ENCODE measurements at places on chromosomes 11 and 22. TPM values are rescaled to one million over a fixed set of nuclear protein-coding genes. Genes with fewer than 3 reads are reported as not detected.

DNA sequence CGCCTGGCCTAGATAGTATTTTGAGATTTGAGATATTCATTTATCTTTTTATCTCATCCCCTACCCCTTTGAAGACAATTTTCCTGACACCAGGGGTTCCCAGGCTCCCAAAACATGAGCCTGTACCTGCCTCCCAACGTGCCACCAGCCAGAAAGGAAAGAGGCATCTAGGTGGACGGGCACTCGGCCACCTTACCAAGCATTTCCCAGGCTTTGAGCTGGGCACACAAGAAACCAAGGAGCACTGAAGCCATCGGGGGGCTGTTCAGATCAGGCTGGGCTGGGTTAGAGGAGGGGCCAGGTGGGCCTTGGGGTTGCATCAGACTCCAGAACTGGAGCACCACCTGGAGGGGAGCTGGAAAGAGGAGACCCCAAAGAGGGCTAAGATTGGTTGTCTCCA is 28.5 kb upstream of the BAIAP2L2 start:
- H3K27me3 ChIP-seq, result no peaks in the 10 kb centered on the region
- no peaks in the 10 kb centered on the region for H3K36me3 ChIP-seq
- H3K4me1 ChIP-seq, result no peaks in the 10 kb centered on the region
- no peak for DNase-seq
- H3K27ac ChIP-seq, result no peak overlapping the region

GRCh38 chr22:44103735-44104480 is 76.8 kb upstream of the PARVG start:
- H3K4me1 ChIP-seq, result peaks cover 9% of the 10 kb centered on the region
- peak; percentile 17 for DNase-seq
- H3K27me3 ChIP-seq, result no peaks in the 10 kb centered on the region
- peak overlapping the region; percentile 22 for H3K27ac ChIP-seq
- no peak overlapping the region for H3K4me3 ChIP-seq

- no peak for DNase-seq
- no peaks in the 10 kb centered on the region for H3K36me3 ChIP-seq
- H3K27ac ChIP-seq, result no peak overlapping the region
- H3K4me1 ChIP-seq, result peaks cover 3% of the 10 kb centered on the region
- H3K4me3 ChIP-seq, result no peak overlapping the region
Observed at GRCh38 chr11:11521306-11522002, 100.4 kb downstream of the GALNT18 start.

CASP5 gene
- 0.91 TPM for total RNA-seq

- no peak for DNase-seq
- H3K4me1 ChIP-seq, result peaks cover 14% of the 10 kb centered on the region
- H3K27me3 ChIP-seq, result peaks cover 7% of the 10 kb centered on the region
- H3K4me3 ChIP-seq, result no peak overlapping the region
- H3K27ac ChIP-seq, result peak overlapping the region; percentile 25
Observed at GRCh38 chr11:19715373-19715772, 2.7 kb downstream of the NAV2 start.

DNA sequence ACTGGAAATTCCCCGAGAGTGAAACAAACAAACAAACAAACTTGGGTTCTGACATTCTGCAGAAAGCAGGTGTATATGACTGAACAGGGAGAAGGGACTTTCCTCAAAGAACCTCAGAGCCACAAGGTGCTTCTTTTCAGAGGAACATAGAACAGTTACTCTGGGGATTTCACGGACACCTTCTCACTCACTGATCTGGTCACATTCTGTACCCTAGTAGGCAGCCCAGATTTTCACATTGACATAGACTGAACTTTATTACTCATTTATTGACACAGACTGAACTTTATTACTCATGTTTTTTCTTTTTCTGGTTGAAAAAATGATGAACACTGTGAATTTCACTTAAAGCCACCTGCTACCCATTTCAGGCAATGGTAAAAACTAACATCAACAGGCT is 263.0 kb downstream of the OPCML start:
- H3K36me3 ChIP-seq, result no peaks in the 10 kb centered on the region
- H3K27me3 ChIP-seq, result no peaks in the 10 kb centered on the region
- no peak for DNase-seq
- H3K4me1 ChIP-seq, result no peaks in the 10 kb centered on the region
- H3K4me3 ChIP-seq, result no peak overlapping the region

DNA sequence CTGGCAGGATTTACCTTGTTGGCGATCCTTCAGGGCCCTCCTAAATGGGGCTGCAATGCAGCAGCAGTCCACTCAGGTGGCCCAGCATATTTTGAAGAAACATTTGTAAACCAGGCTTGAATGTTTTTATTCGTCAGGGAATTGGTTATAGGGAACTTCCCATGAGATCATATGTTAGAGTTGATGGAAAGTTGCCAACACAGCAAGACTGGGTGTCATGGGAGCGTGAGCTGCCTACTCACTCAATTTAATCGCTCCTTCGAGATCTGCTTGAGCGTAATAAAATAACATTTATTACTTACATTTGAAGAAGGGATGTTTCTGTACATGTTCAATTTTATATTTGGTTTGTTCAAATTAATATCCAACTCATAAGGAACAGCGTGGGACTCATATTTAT is 19.4 kb downstream of the OR2AT4 start:
- H3K4me3 ChIP-seq, result no peak overlapping the region
- no peak for DNase-seq
- no peak overlapping the region for H3K27ac ChIP-seq
- no peaks in the 10 kb centered on the region for H3K4me1 ChIP-seq
- no peaks in the 10 kb centered on the region for H3K36me3 ChIP-seq

DNA sequence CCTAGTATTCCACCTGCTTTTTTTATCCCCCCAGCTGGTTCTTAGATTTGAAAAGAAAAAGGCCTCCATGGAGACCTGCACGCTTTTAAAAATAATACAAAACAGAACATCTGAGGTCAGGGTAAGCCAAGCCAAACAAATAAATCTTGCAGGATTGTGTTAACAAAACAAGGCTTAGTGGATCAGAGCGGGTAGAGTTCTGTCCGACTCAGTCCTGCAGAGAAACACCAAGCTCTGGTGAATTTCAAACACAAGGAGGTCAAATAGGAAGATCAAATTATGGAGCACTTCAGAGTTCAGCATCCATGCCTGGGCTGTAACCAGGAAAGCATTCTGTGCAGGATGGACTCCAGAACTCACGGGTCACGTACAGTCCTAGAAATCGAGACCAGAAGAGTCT is 86.9 kb downstream of the SYN3 start:
- H3K4me1 ChIP-seq, result peaks cover 17% of the 10 kb centered on the region
- H3K27ac ChIP-seq, result no peak overlapping the region
- no peaks in the 10 kb centered on the region for H3K36me3 ChIP-seq
- DNase-seq, result peak; percentile 65
- H3K27me3 ChIP-seq, result no peaks in the 10 kb centered on the region
- no peak overlapping the region for H3K4me3 ChIP-seq

ASPHD2 gene
- total RNA-seq, result 4.5 TPM

ASRGL1 gene
- total RNA-seq, result 62.2 TPM

DNA sequence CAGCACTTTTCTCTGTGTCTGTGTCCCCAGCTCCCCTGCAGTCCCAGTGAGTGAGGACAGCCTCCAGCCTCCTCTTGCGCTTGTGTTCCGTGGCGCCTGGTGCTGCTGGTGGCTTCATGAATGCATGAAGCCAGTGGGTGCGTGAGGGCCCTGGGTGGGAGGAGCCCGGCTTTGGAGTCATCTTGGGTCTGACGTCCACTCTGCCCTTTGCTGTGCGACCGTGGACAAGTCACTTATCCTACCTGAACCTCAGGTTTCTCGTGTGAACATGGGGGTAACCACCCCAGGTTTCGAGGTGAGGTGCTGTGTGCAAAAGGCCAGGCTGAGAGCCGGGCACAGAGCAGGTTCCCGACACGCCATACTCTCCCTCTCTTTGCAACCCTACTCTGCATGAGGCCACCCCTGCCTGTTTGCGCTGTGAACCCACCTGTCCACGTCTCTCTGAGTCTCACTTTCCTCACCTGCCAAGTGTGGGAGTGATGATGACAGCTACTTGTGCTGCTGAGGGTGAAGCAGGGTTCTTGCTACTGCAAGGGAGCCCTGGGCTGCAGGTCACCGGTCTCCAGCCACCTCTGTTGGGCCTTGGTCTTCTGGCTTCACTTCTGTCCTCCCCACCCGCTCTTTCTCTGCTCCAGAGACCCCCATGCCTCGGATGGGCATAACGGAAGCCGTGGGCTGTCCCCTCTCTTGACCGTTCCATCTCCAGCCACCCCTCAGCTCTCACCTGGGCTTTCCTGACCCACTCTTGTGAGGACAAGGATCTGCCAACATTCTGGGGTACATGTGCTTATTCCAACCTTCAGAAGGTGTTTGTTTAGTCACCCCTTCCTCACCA is 537.6 kb downstream of the TBC1D22A start:
- H3K27me3 ChIP-seq, result no peaks in the 10 kb centered on the region
- no peaks in the 10 kb centered on the region for H3K4me1 ChIP-seq
- no peaks in the 10 kb centered on the region for H3K36me3 ChIP-seq
- H3K4me3 ChIP-seq, result no peak overlapping the region
- H3K27ac ChIP-seq, result no peak overlapping the region
- DNase-seq, result no peak

PHF5A gene
- 34.0 TPM for total RNA-seq

TTC28 gene
- 40.2 TPM for total RNA-seq

SYT7 gene
- total RNA-seq, result 5.7 TPM

GRCh38 chr11:60420015-60420414 is 9.4 kb upstream of the MS4A5 start:
- no peak for DNase-seq
- no peaks in the 10 kb centered on the region for H3K36me3 ChIP-seq
- no peaks in the 10 kb centered on the region for H3K27me3 ChIP-seq
- H3K4me1 ChIP-seq, result no peaks in the 10 kb centered on the region
- H3K4me3 ChIP-seq, result no peak overlapping the region

DCHS1 gene
- total RNA-seq, result 17.0 TPM

- H3K27me3 ChIP-seq, result no peaks in the 10 kb centered on the region
- DNase-seq, result no peak
- no peak overlapping the region for H3K27ac ChIP-seq
- peaks cover 10% of the 10 kb centered on the region for H3K4me1 ChIP-seq
Observed at GRCh38 chr11:65016705-65017104, 2.7 kb downstream of the ARL2 start.

SERPING1 gene
- total RNA-seq, result 785 TPM

- H3K4me1 ChIP-seq, result peaks cover 27% of the 10 kb centered on the region
- H3K27ac ChIP-seq, result no peak overlapping the region
- H3K27me3 ChIP-seq, result no peaks in the 10 kb centered on the region
Observed at GRCh38 chr22:21003782-21004181, 1.9 kb upstream of the THAP7 start.

DNA sequence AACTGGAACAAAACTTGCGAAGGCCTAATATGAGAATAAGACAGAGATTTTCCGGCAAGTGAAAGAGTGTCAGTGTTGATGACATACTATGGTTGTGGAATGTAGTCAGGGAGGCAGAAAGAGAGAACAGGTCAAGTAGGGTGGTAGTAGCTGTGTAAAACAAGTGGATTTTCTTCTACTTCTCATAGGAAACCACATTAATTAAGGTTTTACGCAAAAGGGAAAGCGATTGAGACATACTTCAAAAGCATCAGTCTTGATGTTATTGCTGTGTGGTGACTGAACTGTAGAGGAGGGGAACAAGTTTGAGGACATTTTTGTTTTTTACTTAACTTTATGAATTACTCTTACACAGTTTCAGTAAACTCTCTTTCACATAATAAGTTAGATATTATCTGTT is 186.0 kb upstream of the CNTN5 start:
- no peaks in the 10 kb centered on the region for H3K27me3 ChIP-seq
- H3K4me3 ChIP-seq, result no peak overlapping the region
- no peak overlapping the region for H3K27ac ChIP-seq
- H3K36me3 ChIP-seq, result no peaks in the 10 kb centered on the region

GSTT2B gene
- total RNA-seq, result 10.8 TPM

GRCh38 chr11:130391711-130392110 is 36.7 kb downstream of the ADAMTS8 start:
- H3K4me3 ChIP-seq, result no peak overlapping the region
- no peaks in the 10 kb centered on the region for H3K4me1 ChIP-seq
- no peak overlapping the region for H3K27ac ChIP-seq
- no peaks in the 10 kb centered on the region for H3K27me3 ChIP-seq

GRCh38 chr11:72814286-72815109 is at the start of gene ATG16L2:
TSS of gene ATG16L2 (plus strand) at chr11:72814411. CDS start at chr11:72814446, 35 bp downstream.
- peak within 1 kb of the TSS; percentile 88 for H3K4me3 ChIP-seq
- DNase-seq, result peak; percentile 89
- H3K4me1 ChIP-seq, result peaks cover 12% of the 10 kb centered on the region
- H3K36me3 ChIP-seq, result peaks cover 6% of the 10 kb centered on the region

NPAS4 gene
- total RNA-seq, result 0.19 TPM

GRCh38 chr22:43883012-43883661 is 8.7 kb downstream of the PNPLA5 start:
- H3K4me3 ChIP-seq, result no peak overlapping the region
- no peaks in the 10 kb centered on the region for H3K4me1 ChIP-seq
- peak; percentile 74 for DNase-seq
- H3K36me3 ChIP-seq, result no peaks in the 10 kb centered on the region
- no peaks in the 10 kb centered on the region for H3K27me3 ChIP-seq

- DNase-seq, result no peak
- H3K4me3 ChIP-seq, result peak overlapping the region; percentile 51
Observed at GRCh38 chr22:41366323-41367029, 15.3 kb upstream of the TEF start.

- peak; percentile 75 for DNase-seq
- no peaks in the 10 kb centered on the region for H3K36me3 ChIP-seq
- H3K4me1 ChIP-seq, result peaks cover 2% of the 10 kb centered on the region
- no peaks in the 10 kb centered on the region for H3K27me3 ChIP-seq
- no peak overlapping the region for H3K27ac ChIP-seq
Observed at GRCh38 chr11:93494357-93494756, 48.8 kb downstream of the SMCO4 start.

C11orf16 gene
- total RNA-seq, result 0.91 TPM

- peak; percentile 50 for DNase-seq
- peak within 1 kb of the TSS; percentile 70 for H3K4me3 ChIP-seq
- no peaks in the 10 kb centered on the region for H3K27me3 ChIP-seq
Observed at GRCh38 chr11:104968355-104968855, at the start of gene CASP4. TSS of gene CASP4 (minus strand) at chr11:104968574. CDS start at chr11:104968525, 49 bp downstream.

DNA sequence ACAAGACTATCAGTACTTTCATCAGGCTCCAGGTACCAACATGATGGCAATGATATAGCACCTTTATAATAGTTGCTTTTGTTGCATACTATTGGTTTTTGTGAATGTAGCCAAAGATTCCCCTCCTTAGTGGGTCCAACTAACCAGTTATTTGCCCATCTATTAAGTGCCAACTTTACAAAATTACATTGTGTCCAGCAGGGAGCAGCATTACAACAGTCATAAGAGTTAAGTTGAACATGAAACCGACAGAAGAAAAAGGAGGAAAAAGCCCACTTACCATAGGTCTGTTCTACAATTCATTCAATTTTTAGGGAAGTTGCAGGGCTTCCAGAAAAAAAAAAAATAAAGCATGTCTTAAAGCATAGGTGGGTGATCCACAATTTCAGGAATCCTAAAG is 21.6 kb downstream of the IMMP1L start:
- no peaks in the 10 kb centered on the region for H3K27me3 ChIP-seq
- H3K36me3 ChIP-seq, result no peaks in the 10 kb centered on the region
- no peak for DNase-seq
- H3K4me1 ChIP-seq, result peaks cover 7% of the 10 kb centered on the region
- H3K27ac ChIP-seq, result no peak overlapping the region
- no peak overlapping the region for H3K4me3 ChIP-seq

- no peak overlapping the region for H3K4me3 ChIP-seq
- no peaks in the 10 kb centered on the region for H3K27me3 ChIP-seq
- DNase-seq, result no peak
- no peak overlapping the region for H3K27ac ChIP-seq
- H3K4me1 ChIP-seq, result no peaks in the 10 kb centered on the region
Observed at GRCh38 chr11:45379162-45379863, 93.2 kb upstream of the SYT13 start.

GRCh38 chr11:64384981-64385944 is 26.3 kb downstream of the RPS6KA4 start:
- no peak for DNase-seq
- no peak overlapping the region for H3K4me3 ChIP-seq
- no peak overlapping the region for H3K27ac ChIP-seq
- H3K27me3 ChIP-seq, result no peaks in the 10 kb centered on the region
- no peaks in the 10 kb centered on the region for H3K36me3 ChIP-seq

TMPRSS5 gene
- 0.60 TPM for total RNA-seq

TESMIN gene
- total RNA-seq, result 8.7 TPM

All from kidney (tissue), 22 donors.